NCI-H446 treated with DMSO at 0.1 percent for 48 hours (cell line): ENCODE measurements at places on chromosomes 2 and 18.
A peak's percentile ranks its signal among the peaks of the same experiment; 100 is the strongest.

DNA sequence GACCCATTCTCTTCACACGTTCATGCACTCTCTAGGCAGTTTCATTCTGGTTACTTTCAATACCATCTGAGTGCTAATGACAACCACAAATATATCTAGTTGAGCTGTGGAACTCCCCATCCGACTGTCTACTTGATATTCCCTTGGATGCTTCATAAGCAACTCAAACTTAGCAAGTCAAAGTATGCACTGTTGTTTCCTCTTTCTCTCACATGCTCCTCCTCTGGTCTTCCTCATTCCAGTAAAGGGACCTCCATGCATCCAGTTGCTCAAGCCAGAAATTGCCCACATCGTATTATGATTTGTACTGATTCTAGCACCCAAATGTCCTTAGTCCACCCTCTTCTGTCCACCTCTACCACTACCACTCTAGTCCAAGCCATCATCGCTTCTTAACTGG lies 22.3 kb downstream of the SEMA4F start:
- no peak for DNase-seq

GRCh38 chr2:40457837-40458236 lies 5.9 kb upstream of the SLC8A1 start:
- no peak for DNase-seq

GRCh38 chr2:238379096-238379810 lies 47.5 kb upstream of the ASB1 start:
- no peak for DNase-seq

GRCh38 chr2:153668923-153669322 lies 190.4 kb upstream of the RPRM start:
- no peak for DNase-seq

DNA sequence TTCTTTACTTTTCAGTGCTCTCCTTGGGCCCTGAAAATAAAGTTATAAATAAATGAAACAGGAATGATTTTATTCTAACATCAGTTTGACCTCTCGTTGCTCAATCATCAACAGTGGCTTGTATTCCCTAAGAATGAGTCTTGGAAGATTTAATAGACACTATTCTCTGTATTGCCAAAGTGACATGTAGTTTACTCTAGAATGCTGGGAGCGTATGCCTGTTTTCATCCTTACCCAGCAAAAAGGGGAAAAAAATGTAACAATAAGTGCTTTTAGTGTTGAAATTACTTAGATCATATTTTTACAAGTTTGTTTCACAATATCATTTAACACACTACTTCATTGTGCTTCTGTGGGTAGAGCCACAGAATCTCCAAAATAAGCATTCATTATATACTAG lies 240.6 kb upstream of the CWC22 start:
- DNase-seq = no peak

GRCh38 chr2:127398239-127398590 lies 10.4 kb upstream of the MAP3K2 start:
- DNase-seq = peak; percentile 65

GRCh38 chr18:3286159-3286558 lies 24.2 kb downstream of the MYL12B start:
- no peak for DNase-seq

- no peak for DNase-seq
Observed at GRCh38 chr2:151945186-151945585, 117.0 kb upstream of the ARL5A start.
